ENCODE measurements at places on chromosomes 1 and 21.

DNA sequence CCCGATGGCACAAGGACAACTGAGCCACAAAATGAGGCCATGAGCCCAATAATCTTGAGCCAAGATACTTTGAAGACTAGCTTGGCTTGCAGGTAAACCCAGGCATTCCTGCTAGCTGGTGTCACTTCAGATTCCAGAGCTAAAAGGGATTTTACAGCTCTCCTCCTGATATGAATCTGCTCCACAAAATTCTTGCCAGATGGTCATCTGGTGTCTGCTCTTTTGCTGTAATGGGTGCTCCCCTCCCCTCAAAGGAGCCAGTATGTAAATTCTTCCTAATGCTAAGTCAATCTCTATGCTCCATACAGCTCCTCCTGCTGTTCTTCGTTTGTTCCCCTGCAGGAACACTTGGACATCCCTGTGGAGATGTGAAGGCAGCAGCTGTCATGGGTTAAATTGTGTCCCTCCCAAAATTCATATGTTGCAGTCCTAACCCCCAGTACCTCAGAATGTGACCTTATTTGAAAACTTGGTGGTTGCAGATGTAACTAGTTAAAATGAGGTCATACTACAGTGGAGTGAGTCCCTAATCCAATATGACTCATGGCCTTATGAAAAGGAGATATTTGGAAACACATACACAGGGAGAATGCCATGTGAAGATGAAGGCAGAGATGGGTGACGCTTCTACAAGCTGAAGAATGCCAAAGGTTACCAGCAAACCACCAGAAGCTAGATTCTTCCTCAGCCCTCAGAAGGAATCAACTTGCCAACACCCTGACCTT lies 180.6 kb upstream of the PALMD start:
- peak; percentile 54 for DNase-seq

- no peak for DNase-seq
Observed at GRCh38 chr1:184940226-184940625, 34.1 kb downstream of the NIBAN1 start.

GRCh38 chr1:231338270-231339128 lies at the start of gene SPRTN:
Gene SPRTN (plus strand): TSS chr1:231338293. CDS start chr1:231338384, 91 bp downstream.
- no peak for DNase-seq

DNA sequence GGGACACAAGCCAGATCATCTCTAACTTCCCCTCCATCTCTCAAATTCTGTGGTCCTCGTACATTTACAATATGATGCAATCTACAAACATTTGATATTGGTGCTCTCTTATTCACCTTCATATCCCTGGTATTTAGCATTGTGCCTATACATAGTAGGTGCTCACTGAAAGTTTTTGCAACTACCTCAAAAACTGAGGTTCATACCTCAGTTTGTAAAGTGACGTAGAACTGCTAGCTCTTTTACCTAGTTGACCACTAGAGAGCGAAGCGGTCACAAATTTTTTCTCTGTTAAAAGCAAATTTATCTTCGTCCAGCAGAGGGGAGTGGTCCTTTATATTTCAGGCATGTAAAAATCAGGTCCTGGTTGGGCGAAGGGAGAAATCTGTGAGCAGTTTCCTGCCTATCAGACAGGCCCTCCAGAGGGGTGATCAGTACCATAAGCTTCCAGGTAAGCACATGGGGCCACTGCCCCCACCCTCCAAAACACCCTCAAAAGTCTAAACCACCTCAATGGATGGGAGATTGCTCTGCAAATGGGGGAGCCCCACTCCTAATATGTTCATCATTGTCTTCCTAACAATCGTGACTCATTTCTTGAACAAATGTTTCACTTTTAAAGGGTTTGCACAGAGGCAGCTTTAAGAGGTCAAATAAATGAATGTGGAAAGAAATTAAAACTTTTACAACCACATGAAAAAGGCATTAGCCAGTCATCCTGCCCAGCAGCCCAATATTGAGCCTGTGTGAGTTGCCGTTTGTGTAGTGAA lies 10.6 kb upstream of the HLCS start:
- peak; percentile 79 for DNase-seq

DNA sequence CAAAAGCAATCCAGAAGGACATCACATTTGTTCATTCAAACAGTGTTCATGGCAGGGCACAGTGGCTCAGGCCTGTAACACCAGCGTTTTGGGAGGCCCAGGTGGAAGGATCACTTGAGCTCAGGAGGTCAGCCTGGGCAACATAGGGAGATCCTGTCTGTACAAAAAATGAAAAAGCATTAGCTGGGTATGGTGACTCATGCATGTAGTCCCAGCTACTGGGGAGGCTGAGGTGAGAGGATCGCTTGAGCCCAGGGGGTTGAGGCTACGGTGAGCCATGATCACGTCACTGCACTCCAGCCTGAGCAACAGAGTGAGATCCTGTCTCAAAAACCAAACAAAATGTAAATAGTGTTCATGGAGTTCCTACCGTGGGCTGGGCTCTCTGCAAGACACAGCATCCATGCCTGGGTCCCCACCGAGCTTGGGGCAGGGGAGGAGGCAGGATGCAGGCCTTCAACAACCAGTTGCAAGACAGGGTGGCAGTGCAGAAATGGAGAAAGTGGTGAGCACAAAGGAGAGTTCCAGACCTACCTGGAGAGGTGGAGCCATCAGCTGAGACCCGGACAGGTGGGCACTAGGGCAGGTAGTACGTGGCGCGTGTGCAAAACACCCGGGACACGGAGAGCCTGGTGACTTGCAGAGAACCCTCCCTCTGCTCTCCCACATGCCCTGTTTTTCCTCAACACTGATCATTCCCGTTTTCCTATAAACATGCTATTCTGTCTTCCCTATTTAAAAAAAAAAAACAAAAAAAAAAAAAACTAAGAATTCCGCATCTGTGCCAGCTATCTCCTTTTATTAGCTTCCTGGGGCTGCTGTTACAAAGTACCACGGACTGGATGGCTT lies 138.9 kb downstream of the TOMM20 start:
- DNase-seq: no peak
